Lung (tissue), 17 donors: ENCODE measurements at places on chromosomes 12 and 14. TPM values are rescaled to one million over a fixed set of nuclear protein-coding genes. Genes with fewer than 3 reads are reported as not detected.

GRCh38 chr12:40170593-40170992 is 54.2 kb upstream of the LRRK2 start:
- no peaks in the 10 kb centered on the region for H3K4me1 ChIP-seq
- H3K27me3 ChIP-seq = no peaks in the 10 kb centered on the region
- DNase-seq = no peak
- H3K27ac ChIP-seq = no peak overlapping the region
- no peak overlapping the region for H3K4me3 ChIP-seq

DNA sequence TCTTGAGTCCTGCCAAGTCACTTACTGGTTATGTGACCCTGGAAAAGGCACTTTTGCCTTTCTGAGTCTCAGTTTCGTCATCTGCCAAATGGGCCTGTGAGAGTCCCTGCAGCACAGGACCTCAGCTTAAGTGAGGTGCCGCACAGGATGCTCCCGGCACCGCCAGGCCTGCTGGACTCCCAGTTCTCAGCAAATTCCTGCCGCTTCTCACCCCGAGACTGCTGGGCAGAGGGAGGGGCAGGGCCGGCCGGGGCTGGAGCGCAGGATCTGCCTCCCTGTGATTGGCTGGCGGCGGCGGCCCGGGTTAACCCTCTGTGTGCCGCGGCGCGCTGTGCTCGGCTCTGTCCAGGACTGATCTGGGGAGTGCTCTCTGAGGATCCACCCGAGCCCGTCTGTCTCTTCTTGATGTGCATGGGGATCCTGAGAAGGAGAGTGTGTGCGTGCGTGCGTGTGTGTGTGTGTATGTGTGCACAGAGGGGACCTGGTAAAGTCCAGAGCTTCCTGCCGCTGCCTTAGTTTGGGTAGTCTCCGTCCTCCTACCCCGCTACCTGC is 8.6 kb downstream of the SETD1B start:
- DNase-seq = peak; percentile 75
- H3K27ac ChIP-seq = peak overlapping the region; percentile 18
- peaks cover 26% of the 10 kb centered on the region for H3K36me3 ChIP-seq
- H3K4me1 ChIP-seq = peaks cover 21% of the 10 kb centered on the region
- H3K27me3 ChIP-seq = no peaks in the 10 kb centered on the region

- no peak overlapping the region for H3K27ac ChIP-seq
- no peak overlapping the region for H3K4me3 ChIP-seq
- no peak for DNase-seq
- no peaks in the 10 kb centered on the region for H3K4me1 ChIP-seq
- no peaks in the 10 kb centered on the region for H3K27me3 ChIP-seq
These were observed 280.6 kb upstream of the PWP1 start for GRCh38 chr12:107404981-107405380.

GRCh38 chr14:102805941-102806340 is 28.7 kb downstream of the TRAF3 start:
- H3K36me3 ChIP-seq = peaks cover 2% of the 10 kb centered on the region
- no peak for DNase-seq
- H3K4me3 ChIP-seq = no peak overlapping the region

DNA sequence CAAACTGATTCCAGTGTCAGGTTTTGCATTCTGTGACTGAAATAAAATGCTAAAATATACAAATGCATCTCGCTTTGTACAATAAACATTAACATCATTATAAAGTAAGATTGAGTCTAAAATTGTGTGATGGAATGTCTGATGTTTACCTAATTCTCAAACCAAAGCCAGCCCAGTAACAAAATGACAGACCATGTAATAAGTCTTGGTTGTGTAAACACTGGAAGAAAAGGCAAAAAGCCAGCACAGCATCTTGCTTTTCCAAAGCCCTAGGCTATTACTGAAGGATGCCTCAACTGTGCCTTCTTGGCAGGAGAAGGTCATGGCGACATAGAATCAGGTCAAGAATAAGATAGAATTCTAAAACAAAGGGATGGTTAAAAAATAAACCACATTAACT is 169.6 kb downstream of the EGLN3 start:
- no peaks in the 10 kb centered on the region for H3K36me3 ChIP-seq
- no peak overlapping the region for H3K4me3 ChIP-seq
- H3K27me3 ChIP-seq = no peaks in the 10 kb centered on the region
- peaks cover 17% of the 10 kb centered on the region for H3K4me1 ChIP-seq
- DNase-seq = peak; percentile 55

The MYL6B gene
- total RNA-seq = 39.1 TPM

The DYRK4 gene
- 27.8 TPM for total RNA-seq

The KLHDC1 gene
- 10.0 TPM for total RNA-seq
